ENCODE measurements at places on chromosomes 4 and X.

GRCh38 chrX:24396236-24396930 lies 35.9 kb downstream of the SUPT20HL1 start:
- DNase-seq = peak; percentile 63

- no peak for DNase-seq
These were observed 10.1 kb downstream of the AMOT start for GRCh38 chrX:112830540-112830939.

DNA sequence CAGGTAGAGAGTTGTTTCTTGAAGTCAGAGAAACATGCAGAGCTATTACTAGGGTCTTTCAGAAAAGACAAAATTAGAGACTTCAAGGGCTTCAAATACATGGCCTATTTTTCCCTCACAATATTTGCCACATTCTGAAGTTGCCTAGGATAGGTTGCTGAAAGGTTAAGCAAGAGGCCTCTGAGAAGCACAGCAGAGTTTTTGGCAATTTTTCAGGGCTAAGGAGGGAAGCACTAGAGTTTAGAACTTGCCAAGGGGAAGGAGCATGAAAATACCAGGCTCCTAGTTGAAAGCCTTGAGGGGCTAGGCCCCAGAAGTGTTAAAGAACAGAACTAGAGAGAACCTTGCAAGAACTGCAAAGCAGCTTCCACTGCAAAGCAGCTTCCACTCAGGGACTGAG lies 86.4 kb downstream of the ANAPC10 start:
- peak; percentile 59 for DNase-seq

GRCh38 chr4:57588557-57588956 lies 478.4 kb upstream of the IGFBP7 start:
- no peak for DNase-seq

DNA sequence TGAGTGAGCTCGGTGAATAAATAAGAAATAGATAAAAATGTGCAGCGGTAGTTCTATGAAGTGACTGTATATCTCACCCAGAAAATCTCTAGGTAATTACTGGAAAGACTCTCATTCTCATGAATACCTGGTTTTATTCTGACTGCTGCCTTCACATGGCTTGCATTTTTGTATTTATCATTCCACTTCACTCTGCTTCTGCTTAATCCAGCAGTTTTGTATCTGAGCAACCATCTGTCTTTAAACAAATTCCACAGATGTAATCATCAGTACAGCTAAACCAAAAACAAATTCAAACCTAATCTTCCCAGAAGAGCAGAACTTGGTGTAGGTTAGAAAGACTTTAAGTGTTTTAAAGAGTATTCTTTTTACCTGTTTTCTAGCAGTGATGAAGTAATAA lies 11.2 kb upstream of the ALB start:
- DNase-seq = no peak

DNA sequence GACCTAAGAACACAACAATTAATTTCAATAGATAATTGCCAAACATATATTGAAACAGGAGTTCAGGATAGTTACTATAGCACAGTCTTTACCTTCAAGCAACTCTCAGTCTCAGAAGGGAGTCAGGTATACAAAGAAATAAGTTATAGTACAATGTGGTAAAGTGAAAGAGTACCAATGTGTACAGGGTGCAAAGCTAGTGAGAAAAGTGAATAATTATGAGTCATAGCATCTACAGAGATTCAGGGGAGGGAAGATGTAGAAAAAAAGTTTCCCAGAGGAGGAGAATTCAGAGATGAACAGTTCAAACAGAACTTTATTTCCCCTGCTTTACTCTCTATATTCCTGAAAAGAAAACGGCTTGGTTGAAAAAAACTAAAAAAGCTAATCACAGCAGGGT lies 22.7 kb upstream of the DKK2 start:
- DNase-seq = peak; percentile 50

DNA sequence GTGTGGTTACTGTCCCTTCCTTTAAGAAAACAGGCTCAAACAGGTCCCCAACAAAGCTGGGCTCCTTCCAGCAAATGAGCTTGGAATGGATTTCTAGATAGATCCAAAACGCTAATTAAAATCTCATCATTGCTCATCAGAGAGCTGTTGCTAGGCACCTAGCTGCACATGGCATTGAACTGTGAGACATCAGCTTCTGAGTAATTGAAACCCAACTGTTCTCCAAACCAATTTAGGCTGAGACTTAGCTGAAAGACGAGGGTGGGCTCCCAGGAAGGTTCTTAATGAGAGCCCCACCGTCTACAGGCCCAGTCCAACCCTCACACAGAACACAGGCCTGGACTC lies 59.1 kb downstream of the FAM184B start:
- DNase-seq = no peak

DNA sequence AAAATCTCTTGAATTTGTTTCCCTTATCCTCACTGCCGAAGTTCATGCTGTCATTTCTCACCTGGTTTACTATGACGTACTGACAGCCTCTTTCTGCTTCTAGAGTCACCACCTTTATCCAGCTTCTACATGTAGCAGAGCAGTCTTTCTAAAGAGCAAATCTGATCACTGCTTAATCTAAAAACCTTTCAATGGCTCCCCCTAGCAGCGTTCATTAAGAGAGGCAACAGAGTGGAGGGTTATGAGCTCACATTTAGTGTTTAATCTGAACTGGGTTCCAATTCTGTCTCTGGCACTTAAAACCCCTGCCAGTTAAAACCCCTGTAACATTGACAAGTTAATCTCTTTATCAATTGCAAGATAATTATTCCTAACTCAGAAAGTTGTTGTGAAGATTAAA lies 4.4 kb downstream of the RBPJ start:
- peak; percentile 76 for DNase-seq

DNA sequence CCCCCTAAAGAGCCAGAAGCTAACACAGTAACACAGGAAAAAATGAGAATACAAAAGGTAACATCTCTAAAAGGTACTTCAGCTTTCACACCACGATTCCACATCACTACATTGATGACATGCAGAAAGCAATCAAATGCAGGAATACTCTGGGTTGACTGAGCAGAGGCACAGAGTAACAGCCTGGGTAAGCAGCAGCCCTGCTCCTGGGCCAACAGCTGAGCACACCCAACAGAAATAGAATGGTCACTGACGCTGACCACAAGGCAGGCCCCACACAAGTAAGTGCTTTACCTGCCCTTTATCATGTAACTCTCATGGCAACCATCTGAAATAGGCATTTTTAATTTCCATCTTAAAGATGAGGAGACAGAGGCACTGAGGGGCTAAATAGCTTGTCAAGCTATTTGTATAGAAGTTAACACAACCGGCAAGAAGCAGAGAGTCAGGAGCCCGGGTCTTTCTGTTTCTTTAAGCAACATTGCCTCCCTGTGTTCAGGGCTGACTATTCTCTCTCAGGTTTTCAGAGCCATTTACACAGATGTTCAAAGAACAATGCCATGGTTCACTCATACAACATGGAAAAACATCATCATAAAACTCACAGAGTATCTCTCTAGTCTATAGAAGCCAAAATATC lies 168.9 kb downstream of the ZNF674 start:
- peak; percentile 75 for DNase-seq

DNA sequence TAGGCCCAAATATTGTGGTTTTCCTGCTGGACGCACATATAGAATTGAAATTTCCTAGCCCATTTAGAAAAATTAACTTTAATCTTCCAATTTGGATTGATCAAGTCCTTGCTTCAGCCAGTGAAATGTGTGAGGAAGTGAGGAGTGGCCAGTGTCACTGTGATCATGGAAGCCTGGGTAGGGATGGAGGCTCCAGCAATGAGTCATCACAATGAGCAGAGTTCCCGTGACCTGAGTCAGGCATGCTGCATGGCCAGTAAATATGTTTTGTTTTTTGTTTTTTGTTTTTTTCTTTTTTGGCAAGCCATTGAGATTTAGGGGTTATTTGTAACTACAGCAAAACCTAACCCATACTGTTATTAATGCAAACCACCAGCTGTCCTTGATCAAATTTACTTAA lies 52.1 kb downstream of the IDS start:
- DNase-seq = peak; percentile 46

- DNase-seq = no peak
These were observed 5.1 kb upstream of the SLC10A3 start for GRCh38 chrX:154495472-154495922.

- DNase-seq = no peak
These were observed 20.7 kb upstream of the BCLAF3 start for GRCh38 chrX:20011608-20012007.

GRCh38 chr4:40811956-40812355 lies 62.2 kb downstream of the NSUN7 start:
- DNase-seq = peak; percentile 16

- no peak for DNase-seq
These were observed 132.0 kb upstream of the CLNK start for GRCh38 chr4:10816571-10816970.

DNA sequence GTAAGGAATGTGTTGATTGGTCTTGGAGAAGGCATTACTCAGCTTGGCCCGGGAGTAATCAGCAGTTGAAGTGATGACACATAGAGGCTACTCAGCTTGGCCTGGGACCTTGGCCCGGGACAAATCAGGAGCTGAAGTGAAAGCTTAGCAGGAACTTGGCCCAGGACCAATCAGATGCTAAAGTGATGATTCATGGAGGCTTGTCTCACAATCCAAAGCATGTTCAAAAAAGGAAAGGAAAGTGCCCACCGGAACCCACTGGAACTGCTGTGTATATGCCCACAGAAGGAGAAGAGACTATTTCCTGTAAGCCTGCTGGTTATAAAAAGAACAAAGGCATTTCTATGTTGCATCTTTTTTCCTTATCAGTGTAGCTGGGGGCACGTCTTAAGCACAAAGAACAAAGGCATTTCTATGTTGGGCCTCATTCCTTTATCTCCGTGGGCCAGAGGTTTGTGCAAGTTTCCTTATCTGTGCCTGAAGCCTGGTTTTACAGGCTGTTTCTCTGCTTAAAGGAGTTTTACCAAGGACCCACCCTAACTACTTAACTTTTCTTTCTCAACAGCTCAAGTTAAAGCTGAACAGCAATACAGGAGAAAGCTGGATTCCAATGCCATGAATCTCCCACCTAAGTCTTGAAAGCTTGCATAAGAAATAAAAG lies 1176.7 kb downstream of the NLGN4X start:
- DNase-seq = peak; percentile 25

DNA sequence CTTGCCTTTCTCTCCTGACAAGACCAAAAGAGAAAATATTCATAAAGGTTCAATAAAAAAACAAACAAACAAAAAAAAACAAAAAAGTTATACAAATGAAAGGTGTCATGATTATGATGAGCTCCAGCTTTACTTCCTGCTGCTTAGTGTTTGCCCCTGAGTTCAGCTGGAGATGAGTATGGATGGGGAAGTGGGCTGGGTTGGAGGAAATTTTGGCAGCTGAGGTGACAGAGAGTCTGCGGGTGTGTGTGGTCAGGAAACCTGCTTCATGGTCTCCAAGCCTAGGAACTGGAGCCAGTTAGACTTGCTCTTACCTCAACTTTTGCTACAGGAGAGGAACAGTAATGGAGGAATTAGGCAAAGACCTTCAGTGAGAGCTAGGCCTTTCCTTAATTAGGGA lies 4.3 kb upstream of the CYSLTR1 start:
- no peak for DNase-seq

DNA sequence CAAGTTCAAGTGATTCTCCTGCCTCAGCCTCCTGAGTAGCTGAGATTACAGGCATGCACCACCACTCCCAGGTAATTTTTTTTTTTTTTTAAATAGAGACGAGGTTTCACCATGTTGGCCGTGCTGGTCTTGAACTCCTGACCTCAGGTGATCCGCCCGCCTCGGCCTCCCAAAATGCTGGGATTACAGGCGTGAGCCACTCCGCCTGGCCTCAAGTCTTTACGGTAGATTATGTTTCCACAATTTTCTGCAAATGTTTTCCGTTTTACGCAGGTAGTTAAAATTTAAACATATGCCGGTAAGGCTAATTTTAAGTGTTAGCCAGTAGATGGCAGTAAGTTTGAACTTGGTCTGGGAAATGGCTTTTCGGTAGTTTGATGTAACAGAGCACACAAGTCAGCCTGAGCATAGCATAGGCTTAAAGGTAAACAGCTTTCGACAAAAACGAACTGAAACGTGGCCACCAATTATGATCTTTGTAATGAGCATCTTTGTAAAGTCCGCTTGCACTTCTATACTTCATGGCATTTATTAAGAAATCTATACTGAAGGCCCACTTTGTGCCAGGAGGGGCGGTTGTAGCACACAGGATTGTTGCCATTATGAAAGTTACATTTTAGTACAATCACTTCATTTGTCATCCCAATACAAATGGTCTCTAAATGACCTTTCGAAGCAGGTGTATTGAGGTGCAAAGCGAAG lies 31.1 kb downstream of the CCKAR start:
- DNase-seq = peak; percentile 87

DNA sequence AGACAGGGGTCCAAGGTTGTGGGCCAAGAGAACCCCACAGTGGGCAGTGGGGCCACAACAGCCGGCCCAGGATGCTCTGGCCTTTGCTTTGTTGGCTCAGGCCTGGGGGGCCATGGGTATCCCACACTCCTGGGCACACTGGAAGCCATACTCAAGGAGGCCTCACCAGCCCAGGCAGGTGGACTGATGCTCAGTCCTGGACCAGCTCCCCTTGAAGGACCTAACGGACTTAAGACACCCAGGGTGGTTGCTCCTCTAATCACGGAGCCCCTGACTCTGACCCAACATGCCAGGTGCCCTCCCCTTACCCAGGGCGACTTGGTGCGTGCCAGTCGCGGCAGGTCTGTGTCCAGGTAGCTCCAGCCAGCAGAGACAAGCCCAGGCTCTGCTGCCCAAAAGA lies 50.8 kb downstream of the ZFYVE28 start:
- no peak for DNase-seq

GRCh38 chr4:107818301-107818910 lies 6.3 kb upstream of the SGMS2 start:
- DNase-seq = no peak

GRCh38 chr4:178322524-178323183 lies 880.4 kb upstream of the AGA start:
- DNase-seq = no peak

DNA sequence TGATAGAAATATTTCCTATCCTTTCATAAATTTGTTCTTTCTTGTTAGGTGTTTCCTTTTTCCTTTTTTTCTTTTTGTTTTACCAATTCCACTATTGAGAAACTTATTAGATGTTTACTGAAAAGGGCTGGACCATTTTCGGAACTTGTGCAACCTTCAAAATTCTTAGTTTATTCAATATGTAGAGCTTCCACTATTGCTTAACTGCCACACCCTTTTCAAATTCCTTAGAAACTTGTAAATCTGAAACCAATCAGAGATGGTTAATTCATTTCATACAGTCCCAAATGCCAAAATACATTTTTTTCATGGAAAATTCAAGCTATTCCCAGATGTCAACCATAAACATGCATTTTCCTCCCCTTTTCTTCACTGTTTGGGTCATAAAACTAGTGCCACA lies 66.1 kb upstream of the SLC39A8 start:
- no peak for DNase-seq

DNA sequence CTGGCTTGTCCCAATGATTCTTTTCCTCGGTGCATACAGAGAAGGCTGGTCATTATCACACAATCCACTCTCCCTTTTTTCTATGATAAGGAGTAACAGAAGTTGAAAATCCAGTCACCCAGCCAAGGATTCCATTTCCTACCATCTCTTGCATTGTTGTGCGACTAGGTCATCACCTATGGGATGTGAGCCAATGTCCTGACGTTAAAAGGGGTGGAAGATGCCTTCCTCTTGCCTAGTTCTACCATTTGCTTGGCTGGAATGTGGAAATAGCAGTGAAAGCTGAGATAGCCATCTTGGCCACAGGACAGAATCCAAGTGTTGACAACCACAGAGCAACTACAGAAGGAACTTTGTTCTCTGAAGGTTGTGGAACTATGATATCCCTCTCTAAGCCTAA lies 132.2 kb upstream of the KIT start:
- peak; percentile 65 for DNase-seq

Measured in choroid plexus epithelial cell (primary cell).